Memory B cell (primary cell): ENCODE measurements at places on chromosomes 2 and 18.

- no peak for DNase-seq
Observed at GRCh38 chr2:187646556-187646955, 92.3 kb upstream of the TFPI start.

- no peak for DNase-seq
Observed at GRCh38 chr2:18136881-18137475, 258.5 kb downstream of the KCNS3 start.

DNA sequence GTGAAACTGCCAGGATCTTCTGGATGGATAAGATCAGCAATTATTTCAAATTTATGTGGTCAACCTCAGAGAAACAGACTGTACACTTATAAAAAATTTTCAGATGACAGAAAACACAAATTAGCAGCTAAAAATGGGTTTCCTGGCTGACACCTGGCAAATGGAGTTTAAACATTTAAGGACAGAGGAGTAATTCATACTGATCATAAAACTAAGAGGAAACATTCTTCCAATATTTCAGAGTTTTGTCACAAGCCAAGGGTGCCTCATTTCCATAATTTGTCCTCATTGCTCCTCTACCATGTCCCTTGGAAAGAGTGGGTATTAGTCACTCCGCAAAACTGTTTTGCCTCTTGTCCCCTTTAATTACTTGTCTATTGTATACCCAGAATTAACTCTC is 70.2 kb downstream of the TMEFF2 start:
- DNase-seq, result no peak

DNA sequence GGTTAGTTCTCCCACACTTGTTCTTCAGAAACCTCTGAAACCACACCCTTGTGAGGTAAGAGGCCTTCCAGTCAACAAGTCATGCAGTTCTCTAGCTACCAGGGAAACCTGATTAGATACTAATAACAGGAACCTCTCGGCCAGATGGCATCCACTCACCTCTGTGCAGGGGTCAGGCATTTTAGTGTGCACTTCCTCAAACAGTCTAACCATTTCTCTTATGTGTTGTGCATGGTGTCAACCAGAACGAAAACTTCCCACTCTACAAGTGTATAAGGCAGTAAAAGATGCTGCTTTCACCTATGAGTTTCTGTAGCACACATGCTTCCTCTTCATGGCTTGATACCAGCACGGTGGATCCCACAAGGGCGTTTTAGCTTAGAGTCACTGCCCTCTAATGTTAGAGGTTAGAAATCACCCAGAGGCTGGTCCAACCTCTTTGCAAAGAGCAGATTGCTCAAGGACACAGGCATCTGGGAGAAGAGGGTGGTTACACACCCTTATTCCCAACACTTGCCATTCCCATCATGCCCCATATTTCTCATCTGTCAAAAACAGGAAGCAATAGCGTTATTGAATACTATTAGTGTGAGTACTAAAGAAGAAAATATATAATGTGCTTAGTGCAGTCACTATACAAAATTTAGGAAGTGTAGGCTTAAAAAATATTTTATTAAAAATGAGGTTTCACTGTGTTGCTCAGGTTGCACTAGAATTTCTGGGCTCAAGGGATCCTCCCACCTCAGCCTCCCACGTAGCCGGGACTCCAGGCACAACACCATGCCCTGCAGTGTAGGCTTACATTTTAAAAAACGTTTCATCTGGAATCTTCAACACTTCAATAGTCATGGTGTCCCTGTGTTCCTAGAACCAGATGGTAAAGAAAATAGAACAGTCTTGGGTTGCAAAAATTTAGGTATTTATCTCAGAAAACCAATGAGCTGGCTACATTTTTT is 34.5 kb upstream of the RAB31 start:
- peak; percentile 52 for DNase-seq

DNA sequence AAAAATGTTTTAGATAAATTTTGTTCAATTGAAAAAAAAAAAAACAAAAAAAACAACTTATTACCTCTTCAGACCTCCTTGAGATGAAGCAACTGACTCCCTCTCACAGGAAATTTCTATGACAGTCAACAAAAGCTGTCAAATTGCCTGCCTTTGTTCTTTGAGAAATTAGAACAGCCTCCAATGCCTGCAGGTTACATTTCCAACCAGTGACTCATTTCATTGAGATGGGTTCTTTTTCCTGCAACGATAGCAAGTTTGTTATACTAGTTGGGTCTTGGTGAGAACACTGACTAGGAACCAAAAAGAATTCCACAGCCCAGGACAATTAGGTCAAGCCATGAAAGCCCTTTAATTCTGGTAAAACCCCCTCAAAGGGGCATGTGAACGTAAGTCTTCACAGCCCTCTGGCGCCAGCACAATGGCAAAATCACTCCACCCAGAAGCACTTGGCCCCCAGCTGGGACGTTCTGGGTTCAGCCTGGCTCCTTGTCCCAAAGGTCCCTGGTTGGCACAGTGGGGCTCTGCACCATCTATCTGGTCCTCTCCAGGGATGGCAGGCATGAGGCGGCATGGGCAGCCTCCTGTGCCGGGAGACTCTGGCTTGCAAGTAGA is 87.0 kb downstream of the SPP2 start:
- DNase-seq, result no peak

GRCh38 chr2:239400596-239401066 is at the start of gene HDAC4:
HDAC4 (minus strand) TSS chr2:239401020; CDS start chr2:239352699, 48,321 bp downstream.
- no peak for DNase-seq

DNA sequence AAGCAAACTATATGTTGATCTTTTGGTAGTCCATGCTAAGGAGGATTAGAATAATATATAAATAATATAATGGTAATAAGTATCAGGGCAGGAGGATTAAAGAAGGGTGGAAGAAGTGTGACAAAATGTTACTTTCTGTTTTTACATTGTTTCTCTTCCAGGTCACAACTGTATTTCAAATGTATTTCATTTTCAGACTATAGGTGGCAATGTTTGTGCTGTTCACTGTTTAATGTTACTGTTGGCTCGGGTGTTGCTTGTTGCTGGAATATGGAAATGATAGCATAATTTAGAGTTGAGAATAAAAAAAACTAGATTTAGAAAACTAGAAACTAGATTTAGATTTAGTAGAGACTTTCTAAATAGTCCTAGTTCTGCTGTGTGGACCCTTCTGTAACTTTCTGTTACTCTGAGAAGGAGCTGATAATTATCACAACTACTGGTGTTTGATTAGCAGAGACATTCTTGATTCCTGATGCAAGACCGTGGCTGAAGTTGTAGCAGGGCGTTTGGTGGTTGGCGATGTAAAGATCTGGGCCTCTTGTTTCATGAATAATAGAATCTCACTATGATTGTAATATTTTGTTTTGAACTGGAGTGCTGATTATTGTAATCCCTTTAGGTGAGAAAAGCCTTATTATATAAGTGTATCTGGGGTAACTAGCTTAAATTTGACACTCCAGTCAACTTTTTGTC is 7.9 kb downstream of the NEDD4L start:
- no peak for DNase-seq

GRCh38 chr2:137118140-137118539 is 352.8 kb downstream of the THSD7B start:
- DNase-seq, result no peak

DNA sequence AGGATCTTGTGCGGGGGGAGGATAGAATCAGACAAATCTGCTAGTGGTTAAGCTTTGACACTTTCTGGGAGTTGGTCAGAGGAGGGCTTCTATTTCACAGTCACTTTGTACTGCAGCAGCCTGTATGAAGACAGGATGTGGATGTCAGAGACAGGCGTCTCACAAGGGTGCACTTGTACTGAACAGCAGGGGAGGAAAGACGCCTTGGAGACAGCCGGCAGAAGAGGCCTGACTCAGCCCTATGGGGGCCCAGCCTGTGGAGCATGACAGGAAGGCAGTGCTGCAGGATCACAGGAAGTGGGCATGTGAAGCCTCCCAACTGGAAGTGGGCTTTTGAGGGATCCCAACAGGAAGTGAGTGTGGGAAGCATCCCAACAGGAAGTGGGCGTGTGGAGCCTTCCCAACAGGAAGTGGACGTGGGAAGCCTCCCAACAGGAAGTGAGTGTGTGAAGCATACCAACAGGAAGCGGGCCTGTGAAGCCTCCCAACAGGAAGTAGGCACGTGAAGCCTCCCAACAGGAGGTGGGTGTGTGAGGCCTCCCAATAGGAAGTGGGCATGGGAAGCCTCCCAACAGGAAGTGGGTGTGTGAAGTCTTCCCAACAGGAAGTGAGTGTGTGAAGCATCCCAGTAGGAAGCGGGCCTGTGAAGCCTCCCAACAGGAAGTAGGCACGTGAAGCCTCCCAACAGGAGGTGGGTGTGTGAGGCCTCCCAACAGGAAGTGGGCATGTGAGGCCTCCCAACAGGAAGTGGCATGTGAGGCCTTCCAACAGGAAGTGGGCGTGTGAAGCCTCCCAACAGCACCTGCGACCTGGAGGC is 212.3 kb downstream of the SNTG2 start:
- DNase-seq, result no peak

GRCh38 chr18:79531926-79532312 is 136.2 kb downstream of the NFATC1 start:
- DNase-seq, result no peak
